ENCODE measurements at places on chromosomes 16 and 17.

DNA sequence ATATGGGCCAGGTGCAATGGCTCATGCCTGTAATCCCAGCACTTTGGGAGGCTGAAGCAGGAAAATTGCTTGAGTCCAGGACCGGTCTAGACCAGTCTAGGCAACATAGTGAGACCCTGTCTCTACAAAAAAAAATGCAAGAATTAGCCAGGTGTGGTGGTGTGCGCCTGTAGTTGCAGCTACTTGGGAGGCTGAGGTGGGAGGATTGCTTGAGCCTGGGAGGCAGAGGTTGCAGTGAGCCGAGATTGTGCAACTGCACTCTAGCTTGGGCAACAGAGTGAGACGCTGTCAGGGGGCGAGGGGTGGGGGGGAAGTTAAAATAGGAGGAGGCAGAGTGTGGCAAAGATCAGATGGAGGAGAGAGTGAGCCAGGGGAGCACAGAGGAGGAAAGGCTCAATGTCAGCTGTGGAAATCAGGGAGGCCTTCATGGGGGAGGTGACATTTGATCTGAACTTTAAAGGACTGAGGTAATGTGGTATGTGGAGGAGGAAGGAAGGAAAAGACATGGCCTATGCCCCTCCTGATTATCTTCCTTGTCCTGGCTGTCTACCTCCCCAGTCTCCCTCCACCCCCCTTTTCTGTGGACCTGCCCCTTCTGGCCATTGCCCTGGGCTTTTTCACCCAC, 4.7 kb upstream of the GOT2 start:
- no peak for DNase-seq

DNA sequence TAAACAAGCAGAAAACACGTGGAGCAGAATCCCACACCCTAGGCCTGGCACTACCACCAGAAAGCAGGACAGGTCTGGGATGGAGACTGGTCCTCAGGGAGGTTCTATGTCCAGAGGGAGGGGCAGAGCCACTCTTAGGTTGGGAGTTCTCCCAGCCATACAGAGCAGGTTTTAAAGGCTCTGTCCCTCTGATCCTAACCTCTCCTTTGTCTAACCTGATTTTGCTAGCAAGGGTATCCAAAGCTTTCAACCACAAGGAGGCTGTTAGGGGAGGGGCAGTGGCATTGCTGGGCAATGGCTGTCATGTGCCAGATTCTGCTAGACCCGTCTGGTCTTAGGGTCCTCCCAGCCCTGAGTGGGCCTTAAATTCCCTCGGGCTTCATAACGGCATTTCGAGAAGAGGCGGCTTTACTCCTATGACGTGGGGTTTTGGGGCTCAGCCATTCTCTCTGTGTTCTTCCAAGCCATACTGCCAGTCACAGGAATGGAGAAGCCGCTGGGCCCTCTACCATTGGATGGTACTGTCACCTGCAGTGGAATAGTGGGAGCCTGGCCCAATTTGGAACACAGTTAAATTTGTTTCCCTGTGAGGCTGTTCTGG, 5.7 kb downstream of the TPPP3 start:
- no peak for DNase-seq

DNA sequence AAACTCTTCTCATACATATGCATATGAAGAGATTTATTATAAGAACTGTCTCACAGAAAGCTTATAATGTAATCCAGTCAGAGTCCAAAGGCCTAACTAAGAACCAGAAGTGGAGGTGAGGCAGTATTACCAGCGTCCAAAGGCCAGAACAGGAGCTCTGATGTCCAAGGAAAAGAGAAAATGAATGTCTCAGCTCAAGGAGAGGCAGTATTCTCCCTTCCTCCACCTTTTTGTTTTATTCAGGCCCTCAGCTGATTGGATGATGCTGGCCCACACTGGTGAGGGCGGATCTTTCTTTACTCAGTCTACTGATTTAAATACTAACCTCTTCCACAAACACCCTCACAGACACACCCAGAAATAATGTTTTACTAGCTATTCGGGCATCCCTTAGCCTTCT, 43.4 kb downstream of the FBXL20 start:
- DNase-seq = no peak

DNA sequence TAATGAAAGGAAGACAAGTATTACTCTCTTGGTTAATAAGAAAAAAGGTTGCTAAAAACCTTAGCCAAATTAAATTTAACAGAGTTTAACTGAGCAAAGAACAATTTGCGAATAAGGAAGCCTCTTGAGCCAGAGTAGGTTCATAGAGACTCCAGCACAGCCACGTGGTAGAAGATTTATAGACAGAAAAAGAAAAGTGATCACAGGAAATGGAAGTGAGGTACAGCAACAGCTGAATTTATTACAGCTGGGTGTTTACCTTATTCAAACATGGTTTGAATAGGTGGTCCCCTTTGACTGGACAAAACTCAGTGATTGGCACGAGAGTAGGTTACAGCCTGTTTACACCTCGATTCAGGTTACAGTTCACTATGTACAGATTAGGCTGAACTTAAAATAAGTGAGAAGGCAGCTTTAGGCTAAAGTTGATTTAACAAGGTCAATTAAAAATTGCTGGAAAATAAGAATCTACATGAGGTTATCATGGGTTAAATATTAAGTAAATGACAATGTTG, 3.3 kb upstream of the CCL15 start:
- no peak for DNase-seq

- DNase-seq = no peak
Observed at GRCh38 chr17:1447052-1447451, 9.0 kb downstream of the CRK start.

DNA sequence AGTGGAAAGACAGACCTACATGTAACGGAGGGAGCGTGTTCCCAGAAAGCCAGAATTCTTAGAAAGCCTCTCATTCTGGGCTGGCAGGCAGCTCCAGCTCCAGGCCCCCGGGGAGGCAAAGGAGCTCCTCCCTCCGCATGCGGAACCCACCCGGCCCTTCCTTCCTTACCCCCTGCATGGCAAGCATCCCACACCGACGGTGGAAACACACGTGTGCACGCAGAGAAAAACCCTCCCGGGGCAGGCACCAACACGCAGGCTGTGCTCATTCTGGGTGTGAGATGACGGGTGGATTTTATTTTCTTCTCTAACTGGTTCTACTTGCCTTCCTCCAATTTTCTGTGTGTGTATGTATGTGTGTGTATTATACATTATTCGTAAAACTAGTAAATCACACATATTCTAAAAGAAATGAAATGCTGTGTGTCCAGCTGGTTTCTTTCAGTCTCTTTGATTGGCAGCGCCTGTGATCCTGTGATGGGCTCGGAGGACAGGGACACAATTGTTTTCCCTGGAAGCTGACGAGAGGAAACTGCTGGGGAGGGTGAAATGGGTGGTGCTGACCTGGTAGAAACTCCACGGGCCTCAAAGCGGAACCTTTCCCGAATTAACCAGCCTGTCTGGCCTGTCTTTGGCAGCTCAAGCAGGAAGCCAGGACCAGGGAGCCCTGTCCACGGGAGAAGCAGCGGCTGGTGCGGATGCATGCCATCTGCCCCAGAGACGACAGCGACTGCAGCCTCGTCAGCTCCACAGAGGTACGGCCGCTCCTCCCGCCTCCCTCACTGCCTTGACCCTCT, 22.2 kb downstream of the CARD14 start:
- peak; percentile 28 for DNase-seq

GRCh38 chr17:510226-510917, 157.8 kb upstream of the RPH3AL start:
- no peak for DNase-seq

- DNase-seq = no peak
Observed at GRCh38 chr17:13204607-13205237, 186.9 kb upstream of the ELAC2 start.

DNA sequence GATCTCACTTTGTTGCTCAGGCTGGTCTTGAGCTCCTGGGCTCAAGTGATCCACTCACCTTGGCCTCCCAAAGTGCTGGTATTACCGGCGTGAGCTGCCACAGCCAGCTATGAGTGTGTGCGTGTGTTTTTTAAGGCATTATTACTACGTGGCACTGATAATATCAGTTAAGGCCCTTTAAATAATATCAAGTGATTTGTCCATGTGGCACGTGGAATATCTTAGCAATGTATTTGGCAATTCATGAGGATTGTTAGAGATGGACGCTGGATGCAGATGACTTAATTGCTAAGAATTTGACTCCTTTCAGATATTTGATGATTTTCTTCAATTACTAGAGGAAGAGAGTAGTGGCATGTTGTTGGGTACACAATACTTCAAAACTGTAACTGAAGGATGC, 25.5 kb upstream of the PMP22 start:
- DNase-seq = no peak

GRCh38 chr17:75904749-75905521, at the start of gene MRPL38:
TSS of gene MRPL38 (minus strand) at chr17:75904884. CDS start at chr17:75904875, 9 bp downstream.
- DNase-seq = peak; percentile 88

GRCh38 chr16:81808933-81809480, 29.9 kb downstream of the PLCG2 start:
- no peak for DNase-seq

DNA sequence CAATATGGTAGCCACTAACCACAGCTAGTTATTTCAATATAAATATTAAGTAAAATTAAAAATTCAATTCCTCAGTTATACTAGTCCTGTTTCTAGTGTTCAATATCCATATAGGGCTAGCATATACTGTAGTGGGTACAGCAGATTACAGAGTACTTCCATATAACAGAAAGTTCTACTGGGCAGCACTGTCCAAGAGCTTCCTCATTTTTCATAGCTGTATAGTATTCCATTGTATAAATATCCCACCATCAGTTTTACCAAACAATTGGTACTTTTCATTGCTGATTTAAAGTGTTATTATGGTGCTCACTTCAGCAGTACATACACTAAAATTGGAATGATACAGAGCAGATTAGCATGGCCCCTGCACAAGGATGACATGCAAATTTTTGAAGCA, 20.4 kb downstream of the ACSM3 start:
- no peak for DNase-seq

DNA sequence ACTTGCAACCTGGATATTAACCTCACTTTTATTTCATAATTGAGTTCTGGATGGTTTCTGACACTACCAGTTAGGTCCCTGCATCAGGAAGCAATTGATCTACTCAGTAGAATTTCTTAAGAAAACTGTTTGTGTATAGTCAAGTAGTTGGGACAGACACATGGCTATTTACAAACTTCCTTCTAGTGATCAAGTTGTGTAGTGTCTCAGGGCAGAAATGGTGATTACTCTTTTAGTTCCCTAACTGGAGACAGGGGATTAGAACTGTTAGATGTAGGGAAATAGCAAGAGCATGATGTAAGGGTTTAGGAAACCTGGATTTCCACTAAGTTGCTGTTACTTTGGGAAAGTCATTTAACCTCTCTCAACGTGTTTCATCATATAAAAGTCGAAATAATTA, 30.4 kb downstream of the TMEM100 start:
- no peak for DNase-seq

DNA sequence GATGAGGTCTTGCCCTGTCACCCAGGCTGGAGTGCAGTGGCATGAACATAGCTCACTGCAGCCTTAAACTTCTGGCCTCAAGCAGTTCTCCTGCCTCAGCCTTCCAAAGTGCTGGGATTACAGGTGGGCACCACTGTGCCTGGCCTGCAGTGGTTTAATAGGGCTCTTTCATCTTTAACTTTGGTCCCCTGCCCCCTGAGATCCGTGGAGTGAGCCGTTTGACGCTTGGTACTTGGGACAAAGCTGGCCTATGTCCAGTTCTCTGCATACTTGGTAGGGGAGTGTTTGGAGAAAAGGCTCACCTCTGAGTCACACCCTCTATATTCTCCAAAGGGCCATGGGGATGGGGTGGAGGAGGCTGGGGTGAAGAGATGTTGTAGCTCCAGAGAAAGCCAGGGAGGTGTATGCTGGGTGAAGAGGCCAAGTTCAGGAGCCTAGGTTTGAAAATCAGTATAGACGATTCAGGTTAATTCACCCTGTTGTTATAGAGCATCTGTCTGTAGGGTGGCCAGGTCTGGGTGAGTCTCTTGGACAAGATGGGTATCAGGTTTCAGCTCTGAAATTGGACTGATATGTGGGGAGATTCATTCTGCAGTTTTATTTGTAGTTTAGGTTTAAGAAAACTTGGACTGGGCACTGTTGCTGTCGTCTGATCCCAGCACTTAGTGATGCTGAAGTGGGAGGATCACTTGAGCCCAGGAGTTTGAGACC, 17.6 kb downstream of the ABCC1 start:
- DNase-seq = no peak

DNA sequence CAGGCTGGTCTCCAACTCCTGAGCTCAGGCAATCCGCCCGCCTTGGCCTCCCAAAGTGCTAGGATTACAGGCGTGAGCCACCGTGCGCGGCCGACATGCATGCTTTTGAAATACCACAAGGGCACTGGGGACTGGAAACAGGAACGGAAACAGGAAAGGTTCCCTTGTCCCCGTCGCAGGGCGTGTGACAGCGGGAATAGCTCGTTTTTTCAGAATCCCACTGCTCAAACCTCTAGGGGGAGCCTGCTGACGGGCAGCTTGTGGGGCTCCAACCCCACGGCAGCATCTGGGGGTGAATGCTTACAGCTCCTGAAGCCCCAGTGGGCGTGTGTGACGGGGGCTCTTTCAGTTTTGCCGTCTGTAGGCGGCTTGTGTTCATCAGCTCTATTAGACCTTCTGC, 18.8 kb upstream of the ASGR2 start:
- DNase-seq = no peak

DNA sequence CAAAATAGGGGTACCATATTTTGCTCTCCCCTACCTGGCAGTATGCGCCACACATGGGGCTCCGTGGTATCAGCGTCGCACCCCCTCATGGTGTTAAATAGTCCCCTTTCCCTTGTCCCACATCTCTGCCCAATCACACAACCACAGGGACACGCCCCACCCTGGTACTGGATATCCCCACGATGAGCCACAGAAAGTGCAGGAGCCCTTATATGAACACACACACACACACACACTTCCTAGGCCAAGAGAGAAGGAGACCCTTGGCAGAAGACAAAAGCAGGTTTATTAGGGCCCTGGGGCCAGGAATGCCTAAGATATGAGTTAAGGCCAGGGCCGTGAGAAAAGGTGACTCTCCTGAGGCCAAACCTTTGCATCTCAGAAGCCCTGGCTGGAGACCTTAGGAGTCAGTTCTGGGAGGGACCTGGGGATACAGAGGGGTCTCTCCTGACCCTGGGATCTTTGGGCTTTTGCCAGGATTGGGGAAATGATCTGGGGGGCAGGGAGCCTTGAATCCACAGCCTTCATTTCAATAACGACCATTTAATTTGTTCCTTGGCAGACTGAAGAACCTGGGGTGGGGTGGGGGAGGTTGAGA, 11.6 kb downstream of the COPZ2 start:
- no peak for DNase-seq

DNA sequence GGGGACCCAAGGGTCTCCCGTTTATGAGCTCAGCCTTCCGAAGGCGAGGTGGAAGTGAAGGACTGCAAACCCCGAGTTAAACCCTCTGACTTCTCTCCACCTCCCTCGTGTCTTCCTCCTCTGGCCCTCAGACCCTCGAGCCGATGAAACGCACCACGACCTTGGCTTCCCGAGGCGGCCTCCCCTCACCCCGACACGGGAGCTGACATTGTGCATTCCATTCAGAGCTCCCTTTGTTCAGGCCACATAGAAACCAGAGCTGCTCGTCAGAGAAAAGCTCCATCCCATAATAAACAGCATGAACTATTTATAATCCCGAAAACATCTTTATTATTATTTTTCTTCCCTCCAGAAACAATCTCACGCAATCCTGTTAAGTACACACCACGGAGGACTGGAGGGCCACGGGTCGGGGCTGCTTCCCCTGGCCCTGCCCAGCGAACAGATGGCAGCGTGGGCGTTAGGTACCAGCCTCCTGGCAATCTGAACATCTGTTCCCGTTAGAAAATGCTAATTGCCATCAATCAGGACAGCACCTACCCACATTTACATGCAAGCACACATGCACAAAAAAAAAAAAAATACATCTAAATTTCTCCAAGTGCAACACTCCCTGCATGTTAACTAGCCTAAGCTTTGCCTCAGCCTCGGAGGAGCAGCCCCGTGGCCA, 145.7 kb downstream of the RBFOX3 start:
- DNase-seq = no peak

GRCh38 chr17:81599719-81600486, 37.0 kb downstream of the NPLOC4 start:
- DNase-seq = no peak
